ENCODE measurements at places on chromosomes 12 and 14.

- DNase-seq = no peak
Observed at GRCh38 chr14:72550513-72550912, 343.4 kb downstream of the DPF3 start.

DNA sequence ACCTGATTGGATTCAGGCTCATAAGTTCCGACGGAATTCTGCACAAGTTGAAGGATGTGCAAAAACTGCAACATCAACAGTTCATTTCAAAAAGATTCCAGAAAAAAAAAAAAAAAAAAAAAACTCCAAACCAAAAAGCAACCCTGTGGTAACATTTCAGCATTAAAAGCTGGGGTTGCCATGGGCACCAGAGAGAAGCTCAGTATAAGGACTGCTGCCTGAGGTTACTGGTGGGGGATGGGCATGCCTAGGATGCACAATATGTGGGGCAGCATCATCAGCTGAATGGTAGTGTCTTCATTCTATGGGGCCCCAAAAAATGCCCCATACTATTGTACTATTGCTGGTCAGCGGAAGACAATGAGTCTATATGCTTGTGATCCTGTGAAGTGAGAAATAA, 44.7 kb downstream of the MBIP start:
- DNase-seq = no peak

- no peak for DNase-seq
Observed at GRCh38 chr12:117124421-117125271, 25.4 kb upstream of the TESC start.

GRCh38 chr12:32627976-32628375, 51.1 kb upstream of the DNM1L start:
- DNase-seq = no peak
